Endothelial cell (in vitro differentiated cells): ENCODE measurements at places on chromosomes 3 and 15. TPM values are rescaled to one million over a fixed set of nuclear protein-coding genes. Genes with fewer than 3 reads are reported as not detected.

REC114 gene
- total RNA-seq: not detected

CADPS gene
- total RNA-seq: 0.26 TPM

FANCD2OS gene
- total RNA-seq: not detected

GOLGA6A gene
- 0.85 TPM for total RNA-seq

PCSK6 gene
- total RNA-seq: 0.13 TPM

PLA2G4E gene
- not detected for total RNA-seq

CKMT1A gene
- 9.4 TPM for total RNA-seq

C3orf80 gene
- not detected for total RNA-seq

SV2B gene
- 0.26 TPM for total RNA-seq

OCA2 gene
- total RNA-seq: not detected

DAZL gene
- 0.33 TPM for total RNA-seq

MNS1 gene
- 1.9 TPM for total RNA-seq

CEMIP gene
- not detected for total RNA-seq

FAM174B gene
- total RNA-seq: 163 TPM

MGLL gene
- 0.97 TPM for total RNA-seq

ADIPOQ gene
- not detected for total RNA-seq

ATP8B4 gene
- 45.8 TPM for total RNA-seq

PRICKLE2 gene
- total RNA-seq: 5.3 TPM

PSMA4 gene
- total RNA-seq: 169 TPM

RLBP1 gene
- total RNA-seq: not detected

FAM107A gene
- total RNA-seq: 0.18 TPM

STRA6 gene
- total RNA-seq: 9.2 TPM

ZBTB47 gene
- 20.5 TPM for total RNA-seq

SI gene
- total RNA-seq: not detected

SMCO1 gene
- not detected for total RNA-seq

SLC28A2 gene
- total RNA-seq: not detected

KLHL18 gene
- 41.8 TPM for total RNA-seq

SAMD7 gene
- total RNA-seq: not detected

LRIG1 gene
- total RNA-seq: 25.1 TPM

ITIH1 gene
- total RNA-seq: not detected

CCDC13 gene
- total RNA-seq: 0.41 TPM

ZNF385D gene
- total RNA-seq: 0.41 TPM

BUB1B gene
- 11.9 TPM for total RNA-seq
